GM10248 (cell line): ENCODE measurements at places on chromosomes 1 and 21.

DNA sequence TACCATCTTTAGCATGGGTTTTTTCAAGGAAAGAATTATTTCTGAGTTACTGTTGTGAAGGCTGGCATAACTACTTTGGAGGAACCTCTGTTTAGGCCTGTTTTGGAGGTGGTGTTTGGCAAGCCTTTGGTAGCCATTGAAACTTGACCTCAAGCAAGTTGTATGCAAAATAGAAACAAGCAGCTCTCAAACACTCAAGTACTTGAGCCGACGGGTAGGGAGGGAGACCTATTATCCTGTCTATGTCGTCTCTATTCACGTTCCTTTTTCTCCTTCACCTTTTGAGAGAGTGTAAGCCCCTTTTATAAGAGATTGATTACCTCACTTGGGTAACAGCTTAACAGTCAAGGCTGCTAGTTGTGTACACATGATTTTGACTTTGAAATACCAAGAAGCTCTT lies 878.3 kb upstream of the CXADR start:
- DNase-seq = no peak

- no peak for DNase-seq
These were observed 846.9 kb upstream of the ADAMTS5 start for GRCh38 chr21:27813750-27814149.

DNA sequence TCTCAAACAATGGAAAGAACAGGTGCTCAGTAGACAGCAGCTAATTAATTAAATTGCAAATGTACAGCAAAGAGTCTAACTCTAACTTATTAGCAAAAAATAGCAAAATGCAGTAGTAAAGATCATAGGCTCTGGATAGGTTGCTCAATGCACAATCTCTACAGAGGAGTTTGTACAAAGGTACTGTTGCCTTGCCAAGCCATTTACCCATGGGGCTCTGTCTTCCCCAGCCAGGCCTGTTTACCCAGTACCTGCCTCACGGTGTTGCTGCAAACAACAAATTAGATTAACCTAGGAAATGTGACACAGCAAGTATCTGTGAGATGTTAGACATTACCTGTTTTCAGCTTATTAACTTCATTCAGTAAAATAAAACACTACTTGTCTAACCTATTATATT lies 222.0 kb downstream of the DENND1B start:
- DNase-seq = no peak

DNA sequence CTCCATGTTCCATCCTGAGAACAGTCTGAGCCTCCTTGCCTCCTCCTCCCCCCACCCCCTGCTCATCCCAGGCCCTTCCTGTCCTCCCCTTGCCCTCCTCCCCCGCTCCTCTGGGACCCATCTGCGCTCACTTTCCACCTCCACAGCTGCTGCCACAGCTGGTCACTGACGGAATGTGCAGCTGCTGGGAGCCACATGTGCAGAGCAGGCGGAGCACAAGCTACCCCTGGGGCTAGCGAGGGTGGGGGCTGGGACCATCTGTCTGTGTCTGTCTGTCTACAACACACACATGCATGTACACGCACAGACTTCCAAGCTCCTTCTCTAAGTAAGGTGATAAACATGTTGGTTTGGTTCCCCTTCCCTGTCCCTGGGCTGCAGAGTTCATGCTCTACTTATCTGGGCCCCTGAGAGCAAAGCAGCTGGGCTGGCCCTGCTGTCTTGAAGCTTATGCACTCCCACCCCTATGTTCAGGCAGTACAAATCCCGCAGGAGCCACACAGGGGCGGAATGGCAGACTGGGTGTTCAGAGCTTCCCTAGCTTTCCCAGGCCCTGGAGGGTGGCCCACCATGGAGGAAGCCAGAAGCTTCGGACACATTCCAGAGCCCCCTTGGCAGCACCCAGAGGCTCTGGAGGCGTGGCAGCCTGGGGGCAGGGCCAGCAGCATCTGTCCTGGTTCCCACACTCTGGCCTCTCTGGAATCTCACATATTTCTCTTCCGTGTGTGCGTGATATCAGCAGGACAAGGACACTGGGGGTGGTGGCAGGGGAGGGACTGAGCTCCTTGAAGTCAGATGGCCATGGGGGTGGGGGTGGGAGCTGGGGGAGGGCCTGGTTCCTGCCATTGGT lies 7.0 kb upstream of the HEYL start:
- DNase-seq = no peak

GRCh38 chr1:14141656-14142055 lies 441.7 kb downstream of the PRDM2 start:
- no peak for DNase-seq

DNA sequence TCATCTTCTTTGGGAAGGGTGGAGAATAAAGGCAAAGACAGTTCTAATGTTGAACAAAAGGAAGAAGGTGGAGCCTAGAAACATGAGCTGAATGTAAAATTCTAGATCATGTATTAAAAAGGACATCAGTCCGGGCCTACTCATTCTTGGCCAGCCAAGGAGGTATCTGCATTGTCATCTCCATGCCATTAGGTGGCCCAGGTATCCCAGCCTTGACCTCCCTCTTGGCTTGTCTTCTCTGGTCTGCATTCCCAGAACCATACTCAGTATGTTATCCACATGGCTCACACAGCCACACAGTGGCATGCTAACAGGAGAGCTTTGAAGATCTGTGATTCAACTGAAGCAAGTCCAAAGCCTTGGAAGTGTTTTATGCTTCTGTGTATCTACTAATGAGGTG lies 369.8 kb upstream of the KAZN start:
- DNase-seq = no peak

DNA sequence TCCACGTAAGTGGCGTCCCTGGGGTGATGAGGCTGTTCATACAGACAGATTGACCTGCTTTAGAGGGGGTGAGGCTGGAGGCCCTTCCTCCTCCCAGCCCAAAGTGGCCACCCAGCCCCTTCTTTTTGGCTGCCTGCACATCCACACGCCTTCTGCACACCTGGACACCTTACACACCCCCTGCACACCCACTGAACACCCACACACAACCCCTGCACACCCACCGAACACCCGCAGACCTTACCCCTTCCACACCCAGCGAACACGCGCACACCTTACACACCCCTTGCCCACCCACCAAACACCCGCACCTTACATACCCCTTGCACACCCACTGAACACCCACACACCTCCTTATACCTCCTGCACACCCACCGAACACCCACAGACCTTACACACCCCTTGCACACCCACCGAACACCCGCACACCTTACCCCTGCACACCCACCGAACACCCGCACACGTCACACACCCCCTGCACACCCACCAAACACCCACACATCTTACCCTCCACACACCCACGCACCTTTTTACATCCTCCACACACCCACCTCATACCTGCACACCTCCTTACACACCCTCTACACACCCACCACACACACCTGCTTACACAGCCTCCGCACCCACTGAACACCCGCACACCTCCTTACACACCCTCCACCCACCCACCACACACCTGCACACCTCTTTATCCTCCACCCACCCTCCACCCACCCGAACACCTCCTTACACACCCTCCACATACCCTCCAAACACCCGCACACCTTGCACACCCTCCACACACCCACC lies 37.7 kb downstream of the COQ8A start:
- no peak for DNase-seq

- DNase-seq = no peak
These were observed 623 bp downstream of the PTPRF start for GRCh38 chr1:43531107-43531905.

GRCh38 chr21:45602106-45602505 lies 41.4 kb upstream of the PCBP3 start:
- no peak for DNase-seq

- no peak for DNase-seq
These were observed 16.7 kb upstream of the GUCA2B start for GRCh38 chr1:42136466-42136865.

DNA sequence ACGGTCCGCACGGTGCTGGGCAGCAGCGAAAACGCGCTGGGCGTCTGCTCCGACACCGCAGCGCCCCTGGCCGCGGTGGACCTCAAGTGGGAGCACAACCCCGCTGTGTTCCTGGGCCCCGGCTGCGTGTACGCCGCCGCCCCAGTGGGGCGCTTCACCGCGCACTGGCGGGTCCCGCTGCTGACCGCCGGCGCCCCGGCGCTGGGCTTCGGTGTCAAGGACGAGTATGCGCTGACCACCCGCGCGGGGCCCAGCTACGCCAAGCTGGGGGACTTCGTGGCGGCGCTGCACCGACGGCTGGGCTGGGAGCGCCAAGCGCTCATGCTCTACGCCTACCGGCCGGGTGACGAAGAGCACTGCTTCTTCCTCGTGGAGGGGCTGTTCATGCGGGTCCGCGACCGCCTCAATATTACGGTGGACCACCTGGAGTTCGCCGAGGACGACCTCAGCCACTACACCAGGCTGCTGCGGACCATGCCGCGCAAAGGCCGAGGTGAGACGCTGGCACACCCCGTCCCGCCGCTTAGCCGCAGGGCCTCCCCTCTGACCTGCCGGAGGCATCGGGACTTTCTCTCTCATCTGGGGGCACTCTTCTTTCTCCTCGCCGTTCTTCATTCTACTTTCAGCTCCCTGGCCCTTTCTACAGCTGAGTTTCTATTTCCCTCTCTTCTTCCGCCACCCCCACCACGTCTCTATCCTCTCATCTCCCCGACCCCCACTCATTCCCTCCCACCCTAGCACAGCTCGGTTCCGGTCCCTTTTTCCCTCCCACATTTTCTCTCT lies 1.0 kb downstream of the NPR1 start:
- DNase-seq = no peak

GRCh38 chr1:89763649-89763986 lies 57.2 kb upstream of the LRRC8D start:
- DNase-seq = no peak

DNA sequence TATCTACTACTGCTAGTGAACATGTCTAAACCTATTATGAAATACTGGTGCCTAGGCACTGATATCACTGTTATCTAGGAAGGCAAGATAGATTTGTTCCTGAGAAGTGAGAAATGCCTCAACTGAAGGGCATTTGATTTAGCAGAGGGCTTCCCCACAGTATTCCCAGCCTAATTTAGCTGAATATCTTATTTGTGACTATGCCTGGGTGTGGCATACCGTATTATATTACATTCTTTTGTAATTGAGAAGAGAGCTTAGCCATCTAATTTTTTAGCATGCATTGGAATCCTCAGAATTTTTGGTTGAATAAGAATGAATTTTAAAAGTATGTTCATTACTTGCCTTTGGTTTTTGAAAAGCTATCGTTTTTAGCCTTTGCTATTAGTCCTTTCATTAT lies 99.1 kb downstream of the ZP4 start:
- DNase-seq = no peak

- no peak for DNase-seq
These were observed 32.9 kb upstream of the UTS2 start for GRCh38 chr1:7885513-7886404.

GRCh38 chr1:36900128-36900527 lies 134.2 kb downstream of the GRIK3 start:
- no peak for DNase-seq

DNA sequence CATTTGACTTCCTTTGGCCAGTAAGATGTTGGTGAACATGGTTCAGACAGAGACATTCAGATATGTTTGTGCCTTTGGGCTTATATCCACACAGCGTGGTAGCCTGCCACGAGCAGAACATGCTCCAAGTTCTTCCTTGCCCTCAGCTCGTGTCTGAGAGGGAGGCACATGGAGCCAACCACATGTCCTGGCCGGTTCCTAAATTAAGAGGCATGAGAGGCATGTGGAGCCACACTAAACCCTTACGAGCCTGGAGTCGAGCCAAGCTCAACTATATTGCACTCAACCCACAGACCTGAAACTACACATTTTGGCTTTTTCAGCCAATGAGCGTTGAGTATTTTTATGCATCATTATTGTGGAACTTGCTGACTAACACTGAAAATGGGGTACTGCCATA lies 133.7 kb upstream of the KCNK1 start:
- DNase-seq = no peak

DNA sequence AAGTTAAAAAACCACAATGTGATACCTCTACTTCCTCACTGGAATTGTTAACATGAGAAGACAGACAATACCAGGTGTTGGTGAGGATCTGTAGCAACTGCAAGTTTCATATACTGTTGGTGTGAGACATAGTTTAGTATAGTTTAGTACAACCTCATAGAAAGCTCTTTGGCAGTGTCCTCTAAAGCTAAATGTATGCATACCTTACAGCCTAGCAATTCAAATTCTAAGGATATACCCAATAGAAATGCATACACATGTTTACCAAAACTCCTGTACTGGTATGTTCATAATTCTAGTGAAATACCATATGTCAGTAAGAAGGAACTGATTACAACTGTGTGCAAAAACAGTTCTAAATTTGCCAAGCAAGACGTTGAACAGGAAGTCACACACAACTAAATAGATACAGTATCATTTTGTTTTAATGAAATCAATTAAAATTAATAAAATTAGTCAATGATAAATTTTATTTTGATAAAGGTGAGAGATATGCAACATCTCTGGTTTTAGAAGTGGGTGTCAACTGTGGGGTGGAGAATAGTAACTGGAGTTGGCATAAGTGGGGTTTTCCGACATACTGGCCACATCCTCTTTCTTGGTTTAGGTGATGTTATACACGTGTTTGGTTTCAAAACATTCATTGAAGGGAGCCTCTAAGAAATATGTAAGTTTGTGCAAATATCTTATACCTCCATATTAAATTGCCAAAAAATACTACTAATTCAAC lies 450.7 kb downstream of the PTPRC start:
- peak; percentile 34 for DNase-seq

GRCh38 chr1:116680752-116681151 lies 13.2 kb upstream of the IGSF3 start:
- no peak for DNase-seq

DNA sequence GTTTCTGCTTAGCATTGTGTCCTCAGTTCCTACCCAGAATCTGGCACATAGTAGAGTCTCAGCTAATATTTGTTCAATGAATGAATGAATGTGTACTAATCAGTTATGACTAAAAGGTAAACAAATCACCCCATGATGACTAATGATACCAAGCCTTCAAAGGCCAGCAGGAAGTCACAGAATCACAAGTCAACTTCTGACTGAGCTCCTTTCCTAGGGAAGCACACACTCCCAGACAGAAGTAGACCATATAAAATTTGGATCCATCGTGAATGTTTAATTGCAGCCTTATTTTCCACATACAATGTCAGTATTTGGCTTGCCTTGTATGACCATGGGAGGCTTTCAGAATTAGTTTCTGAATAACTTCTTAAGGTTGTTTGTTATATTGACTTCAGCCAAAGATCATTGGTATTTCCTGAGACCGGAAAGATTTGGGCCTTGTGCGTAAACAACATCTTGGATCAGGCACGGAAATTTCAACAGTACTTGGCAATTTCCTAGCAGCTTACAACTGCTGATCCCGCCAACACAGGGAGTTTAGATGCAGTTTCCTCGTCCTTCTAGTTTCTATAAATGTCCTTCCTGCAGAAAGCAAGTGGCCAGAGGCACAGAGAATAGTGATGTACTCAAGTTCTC lies 185.9 kb upstream of the ATP1B1 start:
- DNase-seq = no peak

GRCh38 chr1:166907763-166908162 lies 31.7 kb upstream of the TADA1 start:
- peak; percentile 17 for DNase-seq

GRCh38 chr1:191320062-191320461 lies 838.2 kb upstream of the RGS18 start:
- DNase-seq = no peak

DNA sequence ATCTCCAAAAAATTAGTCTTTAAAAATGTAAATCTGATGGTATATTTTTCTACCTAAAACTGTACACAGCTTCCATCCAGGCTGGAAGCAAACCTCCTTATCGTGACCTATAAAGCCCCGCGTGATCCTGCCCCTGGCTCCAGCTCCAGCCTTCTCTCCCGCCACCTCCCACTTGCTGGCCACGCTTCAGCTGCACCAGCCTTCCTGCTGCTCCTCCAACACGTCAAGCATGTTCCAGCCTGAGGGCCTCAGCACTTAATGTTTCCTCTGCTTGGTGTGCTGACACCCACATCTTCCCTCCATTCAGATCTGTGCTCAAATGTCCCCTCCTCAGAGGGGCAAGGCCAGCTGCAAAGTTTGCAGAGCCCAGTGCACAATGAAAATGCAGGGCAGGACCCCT lies 123.5 kb upstream of the MAGI3 start:
- DNase-seq = no peak
